Cardiac muscle cell (in vitro differentiated cells and primary cell): ENCODE measurements at places on chromosomes 13 and 19. TPM values are rescaled to one million over a fixed set of nuclear protein-coding genes. Genes with fewer than 3 reads are reported as not detected.

- no peaks in the 10 kb centered on the region for H3K4me1 ChIP-seq
- H3K27ac ChIP-seq: no peak overlapping the region
- no peak for DNase-seq
- H3K27me3 ChIP-seq: peaks cover 13% of the 10 kb centered on the region
- no peak overlapping the region for H3K4me3 ChIP-seq
These were observed 238.4 kb downstream of the ITGBL1 start for GRCh38 chr13:101690871-101691270.

The SYCN gene
- total RNA-seq: not detected in 2 replicates

The LILRA5 gene
- total RNA-seq: not detected in 2 replicates

The IGFL2 gene
- total RNA-seq: not detected in 2 replicates

The EID2 gene
- 20.3 and 44.5 TPM in 2 replicates for total RNA-seq
